DMS79 (cell line): ENCODE measurements at places on chromosomes 12 and 14.

DNA sequence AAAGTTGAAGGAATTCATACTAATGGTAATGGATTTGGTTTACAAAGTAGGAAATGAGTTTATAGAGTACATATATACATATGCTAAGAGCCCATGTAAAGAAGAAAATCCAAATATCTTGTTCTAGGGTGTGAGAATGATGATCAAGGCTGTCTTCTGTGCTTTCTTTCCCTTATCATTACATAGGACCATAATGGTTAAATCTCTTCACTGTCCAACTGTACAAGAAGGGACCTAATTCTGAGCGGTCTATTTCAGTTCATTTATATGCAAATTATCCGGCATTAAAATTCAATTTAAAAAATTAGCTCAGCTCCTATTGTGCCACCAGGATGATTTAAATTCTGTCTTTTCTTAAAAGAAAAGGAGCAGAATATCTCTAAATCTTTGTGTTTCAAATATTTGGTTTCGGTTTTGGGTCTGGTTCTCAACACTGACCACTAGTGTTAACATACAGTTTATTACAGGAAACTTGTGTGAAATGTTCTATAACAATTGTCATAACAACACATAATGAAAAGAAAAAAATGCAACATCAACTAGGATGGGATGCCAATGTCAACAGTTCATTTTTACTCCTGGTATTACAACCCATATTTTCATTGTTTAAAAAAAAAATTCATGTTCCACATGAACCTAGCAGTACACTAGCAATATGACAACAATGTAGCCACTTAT is 16.8 kb downstream of the OR4K1 start:
- no peak for DNase-seq

DNA sequence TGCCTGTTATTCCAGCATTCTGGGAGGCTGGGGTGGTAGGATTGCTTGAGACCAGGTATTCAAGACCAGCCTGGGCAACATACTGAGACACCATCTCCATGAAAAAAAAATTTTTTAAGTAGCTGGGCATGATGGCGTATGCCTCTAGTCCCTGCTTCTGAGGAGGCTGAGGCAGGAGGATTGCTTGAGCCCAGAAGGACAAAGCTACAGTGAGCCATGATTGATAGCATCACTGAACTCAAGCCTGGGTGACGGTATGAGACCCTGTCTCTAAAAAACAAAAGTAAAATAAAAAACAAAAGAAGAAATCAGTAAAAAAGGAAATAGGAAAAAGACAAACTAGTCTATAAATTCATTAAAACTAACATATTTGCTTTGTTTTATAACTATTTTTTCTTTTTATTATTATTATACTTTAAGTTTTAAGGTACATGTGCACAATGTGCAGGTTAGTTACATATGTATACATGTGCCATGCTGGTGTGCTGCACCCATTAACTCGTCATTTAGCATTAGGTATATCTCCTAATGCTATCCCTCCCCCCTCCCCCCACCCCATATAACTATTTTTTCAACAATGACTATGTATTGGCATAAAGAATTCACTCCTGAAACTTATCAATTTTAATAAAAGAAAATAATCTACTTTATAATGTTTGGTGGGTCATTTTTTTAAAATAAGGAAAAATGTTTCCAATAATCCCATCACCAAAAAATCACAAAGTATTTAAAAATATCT is 15.4 kb upstream of the AP4S1 start:
- no peak for DNase-seq

- peak; percentile 32 for DNase-seq
Observed at GRCh38 chr14:54010981-54011380, 54.4 kb upstream of the BMP4 start.

DNA sequence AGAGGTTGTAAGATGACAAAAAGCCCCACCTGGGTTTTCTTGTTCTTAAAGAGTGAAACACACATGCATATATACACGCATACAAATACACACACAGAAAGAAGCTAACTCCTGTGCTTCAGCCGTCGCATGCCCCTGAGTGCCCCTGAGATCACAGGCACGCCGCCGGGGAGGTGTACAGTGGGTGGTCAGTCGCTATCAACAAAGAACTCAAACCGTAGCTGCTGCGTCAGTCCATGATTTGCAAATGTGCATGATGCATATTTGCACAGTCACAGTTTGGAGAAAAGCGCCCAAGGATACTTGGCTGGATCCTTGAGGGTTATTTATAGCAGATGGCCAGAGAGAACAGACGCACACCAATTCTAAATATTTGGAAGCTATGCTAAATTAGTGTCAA is 206.9 kb downstream of the TMEM132D start:
- DNase-seq = peak; percentile 68

DNA sequence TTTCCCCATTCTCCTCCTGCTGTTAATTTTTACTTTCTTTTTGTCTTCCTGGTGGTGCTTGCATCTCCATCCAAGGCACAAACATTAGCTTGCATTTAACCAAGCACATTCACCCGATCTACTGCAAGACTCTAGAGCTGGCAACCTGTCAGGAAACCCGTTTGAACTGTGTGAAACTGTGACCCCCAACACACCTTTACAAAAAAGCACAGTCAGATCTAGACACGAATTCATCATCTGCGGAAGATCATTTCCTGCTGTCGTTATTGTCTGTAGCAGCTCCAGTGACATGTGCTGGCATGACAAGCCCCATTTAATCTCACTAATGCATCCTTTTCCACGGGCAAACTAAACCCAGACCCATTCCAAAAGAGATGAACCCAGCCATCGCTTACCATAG is 340.5 kb downstream of the VRK1 start:
- DNase-seq = no peak

DNA sequence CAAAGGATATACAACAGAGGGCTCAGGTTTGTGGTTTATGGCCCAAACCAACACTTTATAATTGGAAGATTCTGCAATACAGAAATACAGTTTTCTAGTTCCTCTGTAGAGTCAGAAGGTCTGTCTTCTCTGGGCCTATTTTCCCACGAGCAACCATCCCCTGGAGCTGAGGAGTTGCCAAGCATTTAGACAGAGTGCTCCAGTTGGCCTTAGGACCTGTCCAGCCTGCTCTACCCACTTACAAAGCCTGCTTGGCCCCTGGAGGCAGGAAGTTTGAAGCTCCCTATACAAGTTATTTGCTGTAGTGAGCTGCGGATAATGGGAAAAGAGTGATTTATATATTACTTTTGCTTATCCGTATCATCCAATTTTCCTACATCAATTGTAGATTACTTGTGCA is 60.8 kb upstream of the HSPB8 start:
- no peak for DNase-seq

DNA sequence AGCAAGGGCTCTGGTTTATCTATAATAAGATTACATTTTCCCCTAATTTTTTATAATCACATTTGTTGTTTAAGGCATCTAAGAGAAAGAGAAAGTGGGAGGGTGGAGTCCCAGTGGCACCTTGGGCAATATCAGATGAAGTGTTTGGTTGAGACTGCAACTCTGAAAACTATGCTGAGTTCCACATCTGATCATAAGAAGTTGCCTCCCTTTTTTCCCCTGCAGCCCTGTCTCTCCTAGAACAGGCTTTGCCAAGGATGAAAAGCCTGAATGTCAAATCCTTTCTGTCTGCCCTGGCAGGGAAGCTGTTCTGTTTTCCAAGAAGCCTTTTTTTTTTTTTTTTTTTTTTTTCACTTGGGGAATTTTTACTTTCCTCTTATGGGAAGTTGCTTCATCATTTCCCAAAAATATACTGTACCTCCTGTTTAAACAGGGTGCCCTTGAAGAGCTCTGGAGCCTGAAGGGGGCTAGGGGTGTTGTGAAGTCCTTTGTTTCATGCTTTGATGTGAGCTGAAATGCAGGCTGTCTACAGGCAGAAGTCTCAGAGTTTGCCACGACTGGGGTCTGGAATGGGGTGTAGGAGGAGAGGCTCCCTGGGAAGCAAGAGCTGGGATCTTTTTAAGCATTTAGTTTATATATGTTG is 71.3 kb downstream of the SUSD6 start:
- no peak for DNase-seq

- DNase-seq = no peak
Observed at GRCh38 chr12:6964605-6965025, 5.8 kb downstream of the PHB2 start.

DNA sequence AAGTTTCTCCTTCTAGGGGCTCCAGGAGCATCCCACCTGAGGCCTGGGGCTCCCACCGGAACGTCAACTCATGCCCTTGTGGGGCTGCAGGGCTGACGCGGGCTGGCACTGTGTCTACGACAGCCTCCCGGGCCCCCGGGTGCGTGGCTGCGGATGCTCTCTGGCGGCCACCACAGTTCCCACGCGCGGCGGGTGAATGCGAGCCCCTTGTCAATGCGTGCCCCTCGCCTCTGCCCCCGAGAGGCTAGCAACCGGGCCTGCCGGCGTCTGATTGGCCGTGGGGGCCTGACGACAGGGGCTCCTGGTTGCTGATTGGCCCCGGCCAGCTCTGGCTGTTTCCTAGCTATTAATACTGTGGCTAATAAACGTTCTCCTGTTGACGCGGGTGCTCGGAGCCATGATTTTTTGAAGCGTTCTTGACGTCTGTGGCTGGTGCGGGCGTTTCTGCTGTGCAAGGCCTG is 1.8 kb upstream of the MEG3 start:
- no peak for DNase-seq

GRCh38 chr14:32469388-32470160 is 140.5 kb downstream of the AKAP6 start:
- DNase-seq = peak; percentile 37

GRCh38 chr12:23684121-23684520 is 265.3 kb downstream of the SOX5 start:
- DNase-seq = no peak

GRCh38 chr14:76836029-76836630 is 9.9 kb downstream of the LRRC74A start:
- DNase-seq = no peak

DNA sequence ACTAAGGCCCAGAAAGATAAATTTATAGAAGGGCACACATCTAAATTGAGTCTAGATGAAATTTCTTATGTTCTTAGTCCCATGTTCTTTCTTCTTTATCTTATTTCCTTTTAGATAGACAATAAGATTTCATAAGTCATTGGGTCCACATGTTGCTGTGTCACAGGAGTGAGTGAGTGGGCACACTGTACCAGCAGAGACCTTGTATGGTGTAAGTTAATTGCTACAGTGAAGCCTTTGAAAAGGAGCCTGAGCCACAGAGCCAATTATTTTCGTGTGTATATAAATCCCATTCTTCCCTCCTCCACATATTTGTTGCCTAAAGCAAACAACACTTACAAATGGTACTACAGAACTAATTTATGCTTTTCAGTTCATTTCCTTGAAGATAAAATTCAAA is 79.1 kb downstream of the GRIP1 start:
- no peak for DNase-seq

DNA sequence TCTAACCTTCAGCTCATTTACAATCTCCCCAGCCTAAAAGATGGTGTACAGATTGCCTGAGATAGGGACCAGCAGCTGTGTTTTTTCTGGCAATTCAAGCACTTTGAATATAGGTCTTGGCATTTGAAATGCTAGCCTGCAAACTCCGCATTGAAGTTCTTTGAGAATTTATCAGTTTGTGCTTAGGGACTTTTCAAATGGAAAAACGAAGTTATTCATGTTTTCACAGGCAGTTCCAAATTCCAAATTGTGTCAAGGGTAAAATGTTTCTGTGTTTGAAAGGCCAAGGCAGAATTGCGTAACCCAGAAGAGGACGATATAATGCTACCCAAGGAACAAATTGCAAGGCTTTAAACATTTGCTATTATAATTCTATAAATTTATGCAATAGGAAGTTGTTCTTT is 168.9 kb upstream of the RASSF8 start:
- DNase-seq = no peak

DNA sequence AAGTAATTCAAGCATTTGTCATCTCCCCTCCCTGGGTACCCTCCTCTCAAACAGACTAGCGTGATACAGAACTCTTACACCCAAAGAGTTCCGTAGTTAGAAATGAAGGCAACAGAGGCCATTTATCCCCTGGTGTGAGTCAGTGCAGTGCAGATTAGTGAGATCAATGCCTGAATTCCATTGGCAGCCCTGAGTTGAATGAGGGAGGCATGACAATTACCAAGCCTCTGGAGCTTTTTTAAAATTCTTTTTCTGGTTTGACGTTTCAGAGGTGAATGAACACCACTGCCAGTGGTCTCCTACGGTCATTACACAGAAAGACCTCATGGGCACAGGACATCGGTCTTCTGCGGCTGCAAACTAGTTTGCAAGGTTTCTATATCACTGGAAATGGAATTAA is 94.4 kb downstream of the PRIMA1 start:
- no peak for DNase-seq

DNA sequence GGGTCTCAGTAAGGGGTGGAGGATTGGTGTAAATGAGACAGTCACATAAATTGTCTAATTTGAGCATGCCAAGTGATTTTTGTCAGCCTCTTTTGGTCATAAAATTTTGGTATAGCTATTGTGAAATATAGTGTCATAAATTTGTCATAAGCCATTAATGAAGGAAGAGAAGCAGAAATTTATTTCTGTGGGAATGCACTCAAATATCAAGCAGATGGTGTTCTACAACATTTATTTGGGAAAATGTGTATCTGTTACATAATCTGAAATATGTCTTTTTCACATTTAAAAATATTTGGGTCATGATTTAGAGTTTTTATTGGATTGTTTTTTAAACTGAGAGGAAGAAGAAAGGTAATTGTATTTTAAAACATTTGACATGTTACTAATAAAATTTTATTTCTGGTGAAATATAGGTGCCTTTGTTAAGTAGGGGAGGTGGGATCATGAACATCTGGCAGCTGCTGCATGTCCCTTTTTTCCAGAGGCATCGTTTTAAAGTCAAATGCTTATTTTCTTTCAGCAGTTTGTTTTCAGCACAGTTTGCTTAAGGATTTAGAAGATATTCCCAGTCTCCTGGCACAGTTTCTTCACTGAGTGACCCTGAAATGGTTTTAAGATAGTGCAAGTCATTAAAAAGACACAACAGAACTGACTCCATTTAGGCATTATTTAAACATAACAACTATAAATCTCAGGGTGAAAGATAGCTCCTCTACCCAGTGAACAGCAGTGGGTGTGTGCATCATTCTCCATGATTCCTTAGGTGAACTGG is 371.7 kb downstream of the SNAPC1 start:
- DNase-seq = no peak

- no peak for DNase-seq
Observed at GRCh38 chr12:124352839-124353238, 57.9 kb downstream of the RFLNA start.

GRCh38 chr14:36238666-36239363 is 62.3 kb upstream of the PTCSC3 start:
- no peak for DNase-seq

- no peak for DNase-seq
Observed at GRCh38 chr14:22558221-22558913, 30.7 kb downstream of the DAD1 start.

- no peak for DNase-seq
Observed at GRCh38 chr14:30960216-30960615, 65.2 kb upstream of the AP4S1 start.

- DNase-seq = no peak
Observed at GRCh38 chr12:95731519-95731958, 59.0 kb downstream of the NTN4 start.

DNA sequence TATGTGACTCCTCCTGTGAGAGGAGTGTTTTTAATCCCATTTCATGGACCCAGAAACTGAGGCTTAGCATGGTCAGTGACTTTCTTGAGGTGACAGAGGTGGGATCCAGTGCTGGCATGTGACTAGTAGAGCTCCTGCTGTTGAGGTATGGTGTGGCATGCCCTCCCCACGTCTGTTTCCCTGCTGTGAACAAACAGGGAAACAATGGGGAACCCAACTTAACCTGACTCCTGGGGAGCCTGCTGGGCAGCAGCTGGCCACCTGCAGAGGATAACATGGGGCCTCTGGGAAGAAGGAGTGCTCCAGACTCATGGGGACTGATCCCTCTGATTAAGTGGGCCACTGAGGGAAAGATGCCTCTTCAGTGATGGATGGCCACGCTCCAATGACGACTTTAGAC is 114.0 kb downstream of the BEGAIN start:
- no peak for DNase-seq

GRCh38 chr14:100529561-100530031 is 57.6 kb downstream of the BEGAIN start:
- no peak for DNase-seq
